Stimulated activated CD4-positive, alpha-beta T cell treated with anti-CD3 and anti-CD28 coated beads, Interleukin-4, amount 100 ng/mL, for 1 hour (primary cell): ENCODE measurements at places on chromosomes 16 and 17.

- DNase-seq: peak; percentile 25
These were observed 81.0 kb downstream of the TMEM100 start for GRCh38 chr17:55641676-55642081.

- no peak for DNase-seq
These were observed 82.1 kb downstream of the MSI2 start for GRCh38 chr17:57338257-57338914.

GRCh38 chr17:47162013-47162622, 27.0 kb downstream of the CDC27 start:
- no peak for DNase-seq

DNA sequence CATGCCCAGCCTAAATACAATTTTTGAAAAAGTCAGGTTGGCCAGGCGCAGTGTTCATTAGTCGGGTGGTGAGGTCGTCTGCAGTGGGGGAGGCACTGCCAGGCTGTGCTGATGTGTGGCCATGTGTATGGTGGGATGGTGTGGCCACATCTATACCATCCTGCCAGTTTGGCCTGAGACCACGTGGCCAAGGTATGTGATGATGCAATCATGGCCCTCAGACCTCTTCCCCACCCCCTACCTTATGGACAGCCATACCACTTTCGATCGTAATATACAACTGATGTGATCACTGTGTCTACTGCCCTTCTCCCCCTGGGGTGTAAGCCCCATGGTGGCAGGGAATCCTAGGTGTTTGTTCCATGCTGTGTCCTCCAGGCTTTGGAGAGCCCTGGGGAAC, 23.7 kb downstream of the SBK1 start:
- DNase-seq: no peak

DNA sequence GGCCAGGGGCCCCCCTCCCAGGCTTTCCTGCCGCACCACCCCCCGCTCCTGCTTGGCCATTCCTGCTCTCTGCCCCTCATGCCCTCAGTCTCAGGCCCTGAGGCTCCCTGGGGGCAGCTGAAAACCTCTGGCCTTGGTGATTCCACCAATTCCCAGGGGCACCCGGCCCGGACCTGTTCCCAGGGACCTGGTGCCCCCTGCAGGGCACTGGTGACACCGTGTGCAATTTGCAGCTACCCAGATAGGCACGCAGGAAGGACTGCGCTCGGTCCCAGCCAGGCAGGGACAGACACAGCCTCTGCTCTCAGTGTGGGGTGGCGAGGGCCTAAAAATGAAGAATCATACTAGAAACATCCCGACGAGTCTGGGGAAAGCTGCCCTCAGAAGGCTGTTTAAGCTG, 13.4 kb downstream of the WFDC1 start:
- DNase-seq: peak; percentile 16

- DNase-seq: no peak
These were observed 28.9 kb downstream of the ZDHHC7 start for GRCh38 chr16:84982434-84982833.
